Cortex of kidney (tissue), 1 donor: ENCODE measurements at places on chromosomes 1 and 21.

- DNase-seq, result no peak
Observed at GRCh38 chr1:156488566-156489165, 11.9 kb downstream of the MEF2D start.

GRCh38 chr1:63112155-63112900, 210.0 kb upstream of the FOXD3 start:
- no peak for DNase-seq

DNA sequence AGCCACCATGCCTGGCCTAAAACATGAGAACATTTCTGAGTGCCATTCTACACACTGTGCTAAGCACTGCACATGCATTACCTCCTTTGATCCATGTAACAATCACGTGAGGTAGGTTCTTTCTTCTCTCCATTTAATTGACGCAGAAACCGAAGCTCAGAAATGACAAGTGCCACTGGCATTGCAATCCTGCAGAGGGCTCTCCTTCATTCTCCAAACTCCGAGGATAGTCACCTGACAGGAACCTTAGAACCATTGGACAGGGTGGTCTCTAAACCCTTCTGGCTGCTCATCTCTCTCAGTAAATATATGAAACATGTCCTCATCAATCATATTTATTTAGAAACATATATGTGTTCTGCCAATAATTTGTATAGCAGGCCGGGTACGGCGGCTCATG, 167.1 kb upstream of the JUN start:
- DNase-seq, result no peak

GRCh38 chr1:60904099-60904851, 178.1 kb upstream of the NFIA start:
- no peak for DNase-seq

DNA sequence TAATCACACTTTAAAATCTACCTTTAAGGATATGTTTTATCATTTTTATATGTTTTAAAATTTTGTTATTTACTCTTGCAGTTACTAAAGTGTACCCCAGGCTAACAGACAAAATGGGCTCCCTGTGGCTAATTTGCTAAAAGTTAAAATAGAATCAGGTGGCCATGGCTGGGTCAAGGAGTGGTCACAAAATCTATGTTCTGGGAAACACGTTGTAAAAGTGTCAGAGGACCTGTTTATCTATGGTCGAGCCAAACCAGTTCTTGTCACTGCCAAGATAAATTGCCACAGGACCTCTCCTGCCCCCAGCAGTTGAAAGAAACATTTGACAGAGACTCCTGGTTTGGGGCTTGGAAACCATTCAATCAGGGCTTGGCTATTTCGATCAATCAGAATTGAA, 21.2 kb upstream of the TTLL7 start:
- DNase-seq, result no peak

DNA sequence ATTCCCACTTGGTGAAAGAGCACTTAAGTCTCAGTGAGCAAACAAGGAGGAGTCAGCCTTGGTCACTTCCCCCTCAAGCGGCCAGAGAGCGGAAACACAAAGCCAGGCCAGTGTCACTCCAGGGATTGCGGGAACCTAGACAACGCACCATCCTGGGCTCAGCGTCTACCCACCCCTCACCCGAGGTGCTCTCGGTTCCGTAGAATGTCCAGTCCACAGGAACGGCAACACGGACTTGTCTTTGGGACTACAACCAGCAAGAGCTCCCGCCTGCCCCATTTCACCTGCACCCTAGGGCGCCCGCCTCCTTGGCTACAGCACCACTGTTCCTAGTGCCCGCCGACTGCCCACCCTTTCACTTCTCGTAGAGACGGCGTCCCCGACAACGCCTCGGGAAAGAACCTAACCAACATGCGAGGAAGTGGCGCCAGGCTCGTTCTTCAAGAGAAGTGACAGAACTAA, 509 bp downstream of the GDAP2 start:
- no peak for DNase-seq

GRCh38 chr1:31734582-31735107, 29.5 kb downstream of the ADGRB2 start:
- no peak for DNase-seq

DNA sequence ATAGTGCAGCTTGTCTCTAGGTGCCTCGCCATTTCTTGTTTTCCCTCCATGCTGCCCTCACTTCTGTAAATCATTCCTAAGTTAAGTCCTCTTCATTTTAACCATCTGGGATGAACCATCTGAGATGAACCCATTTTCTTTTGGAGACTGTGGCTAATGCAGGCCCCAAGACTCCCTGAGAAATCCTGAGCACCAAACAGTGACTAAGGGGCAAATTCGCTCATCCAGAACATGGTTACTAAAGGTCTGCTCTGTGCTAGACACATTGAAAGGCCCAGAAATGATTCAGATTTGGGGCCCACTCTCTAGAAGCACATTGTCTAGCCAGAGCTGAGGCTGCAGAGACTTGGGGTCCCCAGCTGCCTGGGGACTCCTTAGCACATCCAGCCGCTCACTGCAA, 151.9 kb upstream of the CTTNBP2NL start:
- no peak for DNase-seq

GRCh38 chr1:154865442-154866256, 4.4 kb downstream of the KCNN3 start:
- DNase-seq, result no peak

DNA sequence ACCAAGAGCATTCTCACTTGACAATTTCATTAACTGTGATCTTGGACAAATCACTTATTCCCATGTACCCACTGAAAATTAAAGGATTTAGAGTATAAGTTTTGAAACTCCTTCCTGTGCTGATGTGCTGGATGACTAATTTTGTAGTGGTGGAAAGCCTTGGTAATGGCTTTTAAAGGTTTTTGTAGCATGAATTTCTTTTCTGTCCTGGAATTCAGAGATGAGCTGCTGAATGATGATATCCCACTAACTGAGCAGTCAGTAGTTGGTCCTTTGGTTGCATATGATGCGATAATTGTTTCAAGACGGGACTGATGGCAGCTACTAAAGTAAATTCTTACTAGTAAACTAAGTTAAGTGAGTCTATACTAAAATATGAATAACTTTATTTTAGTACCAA, 5.2 kb downstream of the RPL5 start:
- no peak for DNase-seq

- no peak for DNase-seq
Observed at GRCh38 chr21:45550522-45551210, 8.4 kb upstream of the SLC19A1 start.

GRCh38 chr1:3174487-3175247, 105.7 kb downstream of the PRDM16 start:
- DNase-seq, result no peak

DNA sequence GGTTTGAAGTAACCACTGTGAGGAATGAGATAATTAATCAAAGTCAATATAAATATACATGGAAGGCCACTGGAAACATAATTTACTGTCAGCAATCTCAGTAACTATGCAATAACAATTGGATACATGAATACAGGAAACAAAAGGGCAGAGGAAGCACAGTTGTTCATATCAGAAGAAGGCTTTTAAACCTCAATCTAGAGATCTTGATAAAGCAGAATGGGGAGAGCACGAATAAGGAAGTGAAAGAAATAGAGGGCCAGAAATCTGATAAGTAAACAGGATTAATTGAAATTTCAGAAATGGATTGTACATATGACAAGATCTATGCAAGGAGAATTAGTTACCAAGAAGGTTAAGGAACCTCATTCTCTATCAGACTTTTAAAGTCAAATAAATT, 93.0 kb downstream of the EVI5 start:
- DNase-seq, result no peak

DNA sequence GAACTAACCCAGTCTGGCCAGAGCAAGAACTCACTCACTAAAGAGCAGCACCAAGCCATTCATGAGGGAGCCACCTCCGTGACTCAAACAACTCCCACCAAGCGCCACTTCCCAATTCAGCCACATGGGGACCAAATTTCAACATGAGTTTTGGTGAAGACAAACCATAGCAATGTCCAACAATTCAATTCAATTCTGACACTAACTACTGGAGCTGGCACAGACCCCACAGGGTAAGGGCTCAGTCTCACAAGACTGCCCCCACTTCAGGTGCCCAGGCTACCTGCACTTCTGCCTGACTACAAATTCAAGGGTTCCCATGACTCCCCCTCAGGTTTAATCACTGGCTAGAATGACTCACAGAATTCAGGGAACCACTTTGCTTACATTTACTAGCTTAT, 48.8 kb upstream of the RAP1A start:
- no peak for DNase-seq

DNA sequence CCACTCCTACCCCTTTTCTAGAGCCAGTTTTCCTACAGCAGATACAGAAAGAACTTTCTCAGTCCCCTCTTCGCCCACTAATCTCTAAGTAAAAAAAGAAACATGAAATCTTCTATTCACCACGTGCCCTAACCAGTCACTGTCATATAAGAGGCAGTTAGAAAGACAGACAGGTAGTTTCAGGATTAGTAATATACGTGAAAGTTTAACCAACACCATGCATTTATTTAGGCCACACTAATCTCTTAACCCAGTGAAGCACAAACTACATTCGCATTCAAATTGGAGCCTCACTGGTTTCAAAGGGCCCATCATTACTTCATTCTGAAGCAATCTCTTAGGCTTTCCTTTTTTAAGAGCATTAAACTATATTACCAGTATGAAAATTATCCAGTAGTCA, 10.1 kb downstream of the GPATCH2 start:
- no peak for DNase-seq

DNA sequence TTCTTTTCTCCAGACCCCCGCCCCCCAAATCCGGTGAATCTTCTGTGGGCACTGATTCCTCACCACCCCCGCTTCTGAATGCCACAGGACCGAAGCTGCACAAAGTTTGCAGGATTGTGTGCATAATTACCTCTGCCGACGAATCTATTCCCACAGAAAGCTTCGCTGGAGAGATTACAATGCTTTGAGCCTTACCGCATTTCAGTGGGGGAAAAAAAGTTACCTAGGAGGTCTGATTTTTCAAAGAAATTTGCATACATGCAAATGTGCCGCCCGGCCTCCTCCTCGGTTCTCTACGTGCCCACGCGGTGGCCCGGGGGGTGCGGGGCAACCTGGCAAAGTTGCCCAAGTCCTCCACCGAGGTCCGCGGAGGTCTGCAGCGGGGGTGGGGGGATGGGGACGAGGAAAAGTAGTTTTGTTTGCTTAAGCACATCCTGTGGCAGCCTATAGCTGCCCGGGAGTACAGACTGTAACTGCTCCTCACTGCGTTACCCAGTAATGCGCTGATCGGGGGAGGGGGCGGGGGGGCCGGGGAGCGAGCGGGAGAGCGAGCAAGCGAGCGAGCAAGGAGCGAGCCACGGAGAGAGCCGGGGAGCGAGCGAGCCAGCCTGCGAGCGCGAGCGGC, 563 bp upstream of the NFIA start:
- no peak for DNase-seq

GRCh38 chr1:228073857-228074545, 8.5 kb upstream of the ARF1 start:
- no peak for DNase-seq

GRCh38 chr1:168408884-168409283, 128.2 kb downstream of the TBX19 start:
- no peak for DNase-seq

DNA sequence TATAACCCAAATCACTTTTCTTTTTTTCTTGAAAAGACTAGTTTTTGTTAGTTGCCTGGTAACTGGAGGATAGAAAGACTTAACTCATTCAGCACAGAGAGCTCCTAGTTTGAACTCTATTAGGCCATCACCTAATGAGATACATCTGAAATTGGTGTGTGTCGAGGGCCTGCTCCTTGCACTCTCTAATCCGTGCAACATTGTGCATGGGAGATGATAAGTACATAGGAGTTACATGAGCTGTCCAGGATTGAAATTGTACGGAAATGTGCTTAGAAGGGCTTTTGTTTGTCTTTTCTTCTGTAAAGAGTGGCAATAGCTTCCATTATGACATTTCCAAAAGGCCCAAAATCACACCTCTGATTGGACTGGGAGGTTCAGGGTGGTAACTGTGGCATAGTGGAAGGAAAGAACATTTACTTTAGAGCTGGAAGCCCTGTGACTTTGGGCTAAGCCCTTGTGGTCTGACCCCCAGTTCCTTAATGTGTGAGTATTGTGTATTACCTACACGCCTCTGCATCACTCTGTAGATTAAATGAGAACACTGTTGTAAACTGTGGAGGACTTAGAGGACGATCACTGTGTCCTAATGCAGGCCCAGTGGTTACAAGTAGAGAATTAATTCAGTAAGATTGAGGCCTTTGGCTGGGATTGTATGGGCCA, 71.2 kb downstream of the FGGY start:
- DNase-seq, result no peak

GRCh38 chr21:46243960-46244361, 15.4 kb upstream of the LSS start:
- DNase-seq, result no peak

GRCh38 chr1:159790237-159790917, 9.6 kb downstream of the DUSP23 start:
- no peak for DNase-seq

- DNase-seq, result no peak
Observed at GRCh38 chr1:223706077-223706973, 6.0 kb upstream of the CAPN2 start.

DNA sequence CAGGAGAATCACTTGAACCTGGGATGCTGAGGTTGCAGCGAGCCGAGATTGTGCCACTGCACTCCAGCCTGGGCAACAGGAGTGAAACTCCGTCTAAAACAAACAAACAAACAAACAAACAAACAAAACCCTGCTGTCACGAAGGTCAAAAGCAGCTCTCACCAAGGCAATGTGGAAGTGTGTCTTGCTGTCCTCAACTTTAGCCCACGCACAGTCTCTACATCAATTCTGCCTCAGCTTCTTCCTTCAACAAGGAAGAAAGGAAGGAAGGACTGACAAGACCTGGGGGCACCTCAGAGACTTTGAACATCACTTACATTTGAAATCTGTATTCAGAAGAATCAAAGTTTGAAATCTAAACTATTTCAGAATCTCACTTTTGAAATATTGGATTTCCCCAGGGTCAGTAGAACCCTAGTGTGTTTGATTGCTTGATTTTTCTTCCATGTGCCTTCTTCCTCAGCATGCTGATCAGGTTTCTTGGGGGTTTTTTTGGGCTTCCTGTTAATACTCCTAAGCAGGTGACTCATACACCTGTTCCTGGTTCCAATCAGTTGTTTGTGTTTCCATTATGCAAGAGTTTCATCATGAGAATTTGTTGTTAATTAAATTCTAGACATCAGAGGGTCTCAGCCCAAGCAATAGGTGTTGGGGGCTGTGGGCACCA, 6.5 kb upstream of the CSTB start:
- DNase-seq, result no peak

DNA sequence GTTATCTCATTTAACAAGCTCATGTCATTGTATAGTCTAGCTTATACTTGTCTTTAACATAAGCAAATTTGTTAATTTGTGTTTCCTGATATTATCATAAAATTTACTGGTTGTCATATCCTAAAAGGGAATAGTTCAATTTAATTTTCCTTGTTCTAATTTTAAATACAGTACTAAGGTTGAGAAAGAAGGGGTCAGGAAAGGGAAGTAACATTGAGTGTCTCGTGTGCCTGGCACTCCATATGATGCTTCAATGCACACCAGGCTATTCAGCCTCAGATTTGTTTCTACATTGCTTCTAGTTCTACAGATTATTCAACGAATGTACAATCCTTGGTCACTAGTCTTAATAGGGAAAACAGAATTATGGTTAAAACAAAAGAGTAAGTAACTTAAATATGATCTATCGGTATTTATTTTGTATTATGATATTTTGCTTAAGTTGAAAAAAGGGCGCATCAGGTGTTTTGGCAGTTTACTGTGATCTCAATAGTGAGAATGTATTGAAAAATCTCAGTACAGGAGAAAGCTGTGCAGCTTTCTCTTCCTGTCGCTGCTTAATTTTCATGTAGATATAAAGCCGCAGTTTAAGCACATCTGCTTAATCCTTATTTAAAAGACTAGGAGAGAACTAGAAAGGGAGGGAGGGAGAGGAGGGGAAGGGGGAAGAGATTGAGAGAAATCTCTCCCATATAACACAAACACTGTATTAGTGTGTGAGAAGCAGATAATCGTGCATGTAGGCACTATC, 13.0 kb downstream of the PTPRC start:
- DNase-seq, result no peak
